ENCODE measurements at places on chromosomes 12 and 14.

DNA sequence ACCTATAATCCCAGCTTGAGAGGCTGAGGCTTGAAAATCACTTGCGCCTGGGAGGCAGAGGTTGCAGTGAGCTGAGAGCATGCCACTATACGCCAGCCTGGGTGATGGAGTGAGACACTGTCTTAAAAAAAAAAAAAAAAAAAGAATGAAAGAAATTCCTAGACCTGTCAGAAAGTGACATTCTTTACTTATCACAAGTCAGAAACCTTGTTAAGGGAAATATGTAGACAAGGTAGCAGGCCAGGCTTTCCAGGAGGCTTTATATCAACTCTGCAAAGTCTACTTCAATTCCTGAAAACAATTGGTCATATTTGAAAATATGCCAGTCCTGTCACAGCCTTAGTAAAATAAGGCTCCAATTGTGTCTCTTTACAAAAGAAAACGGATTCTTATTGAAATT is 19.1 kb upstream of the MMP19 start:
- DNase-seq = no peak

DNA sequence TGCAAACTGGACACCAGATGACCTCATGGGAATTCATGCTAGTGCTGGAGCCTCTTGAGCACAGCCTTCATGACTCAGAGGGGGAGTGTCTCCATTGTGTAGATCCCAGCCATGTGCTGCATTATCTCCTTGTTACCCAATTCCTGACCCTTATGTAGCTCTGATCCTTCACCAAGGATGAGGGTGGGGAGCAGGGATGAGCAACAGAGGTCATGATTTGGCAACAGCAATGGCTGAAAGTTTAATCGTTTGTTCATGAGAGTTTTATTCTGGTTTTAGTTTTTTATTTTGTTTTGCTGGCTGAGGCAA is 9.5 kb upstream of the BDKRB1 start:
- DNase-seq = peak; percentile 97

DNA sequence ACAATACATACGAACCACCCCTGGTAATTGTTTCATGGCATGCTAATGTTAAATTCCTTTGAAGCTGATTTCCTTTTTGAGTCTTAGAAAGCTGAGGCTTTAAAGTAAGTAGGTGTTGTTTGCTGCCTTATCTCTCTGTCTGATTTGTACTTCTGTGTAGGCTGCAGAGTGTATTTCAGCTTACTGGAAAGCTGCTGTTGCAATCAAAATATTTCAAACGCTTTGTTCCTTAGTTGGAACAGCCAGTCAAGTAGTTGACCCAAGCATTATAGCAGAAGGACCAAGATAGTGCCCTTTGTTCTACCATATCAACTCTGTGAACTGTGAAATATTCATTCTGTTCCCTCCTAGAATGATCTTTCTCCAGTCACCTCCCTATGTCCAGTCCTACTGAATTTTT is 3.1 kb downstream of the PKP2 start:
- DNase-seq = no peak

GRCh38 chr12:4438834-4439596 is 6.6 kb downstream of the FGF6 start:
- DNase-seq = no peak

DNA sequence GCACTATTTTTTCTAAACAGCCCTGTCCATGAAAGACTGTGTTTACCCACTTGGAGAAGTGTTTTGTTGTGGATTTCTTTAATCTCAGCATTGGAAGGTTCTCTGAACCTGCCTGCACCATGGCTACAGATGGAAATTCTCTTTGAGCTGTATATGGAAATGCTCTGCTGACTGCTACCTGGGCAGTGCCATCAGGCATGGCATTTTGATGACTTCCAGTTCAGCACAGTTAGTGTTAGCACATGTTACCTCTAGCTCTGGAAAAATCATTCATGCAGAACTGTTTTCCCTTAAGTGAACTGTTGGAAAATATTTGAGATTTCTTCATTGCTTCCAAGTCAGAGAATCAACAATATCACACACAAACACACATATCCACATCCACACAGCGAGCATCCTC is 52.6 kb upstream of the RIC8B start:
- DNase-seq = no peak

GRCh38 chr12:89345830-89346740 is 6.2 kb downstream of the DUSP6 start:
- DNase-seq = peak; percentile 64

DNA sequence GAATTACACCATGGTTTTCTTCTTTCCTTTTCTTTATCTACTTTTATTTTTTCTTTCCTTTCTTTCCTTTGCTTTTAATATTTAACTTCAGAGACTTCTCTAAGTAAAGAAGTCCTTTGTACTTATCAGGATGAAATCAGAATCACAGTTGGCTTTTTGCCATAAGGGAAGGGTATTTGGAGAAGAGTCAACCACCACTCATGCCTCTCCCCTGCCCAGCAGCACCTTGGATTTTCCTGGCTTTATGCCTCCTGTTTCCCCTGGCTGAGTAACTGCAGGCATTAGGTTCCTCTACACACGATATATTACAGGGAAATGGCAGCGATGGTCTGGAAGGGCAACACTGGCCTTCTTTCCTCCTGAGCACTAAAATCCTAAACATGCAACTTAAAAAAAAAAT is 266.4 kb upstream of the CAND1 start:
- no peak for DNase-seq

DNA sequence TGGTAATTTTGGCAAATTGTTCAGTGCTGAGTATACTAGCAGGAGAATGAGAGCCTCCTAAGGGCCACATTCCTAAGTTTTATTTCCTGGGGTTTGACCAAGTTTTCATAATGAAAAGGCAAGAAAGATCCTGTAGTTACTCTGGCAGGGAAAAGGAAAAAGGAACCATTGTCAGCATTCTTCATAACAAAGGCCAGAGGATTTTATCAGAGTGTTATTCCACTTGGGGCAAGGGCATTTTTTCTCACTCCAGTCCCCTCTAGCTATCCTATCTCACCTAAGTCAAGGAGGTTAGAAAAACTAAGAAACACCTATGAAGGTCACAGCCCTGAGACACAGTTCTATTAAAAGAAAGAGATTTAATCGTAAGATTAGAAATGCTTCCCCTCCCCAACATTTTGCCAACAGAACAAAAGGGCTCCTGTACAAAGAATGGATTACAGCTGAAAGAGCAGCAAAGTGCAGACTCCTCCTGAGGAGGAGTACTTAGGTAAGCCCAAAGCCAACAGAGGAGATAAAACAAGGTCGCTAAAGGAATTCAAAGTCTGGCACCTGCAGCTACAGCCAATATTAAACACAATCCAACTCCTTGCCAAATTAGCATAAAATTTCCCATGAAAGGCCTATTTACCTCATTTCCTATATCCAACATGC is 162.4 kb downstream of the GALC start:
- no peak for DNase-seq

GRCh38 chr12:43292699-43293098 is 259.3 kb downstream of the ADAMTS20 start:
- DNase-seq = peak; percentile 72

DNA sequence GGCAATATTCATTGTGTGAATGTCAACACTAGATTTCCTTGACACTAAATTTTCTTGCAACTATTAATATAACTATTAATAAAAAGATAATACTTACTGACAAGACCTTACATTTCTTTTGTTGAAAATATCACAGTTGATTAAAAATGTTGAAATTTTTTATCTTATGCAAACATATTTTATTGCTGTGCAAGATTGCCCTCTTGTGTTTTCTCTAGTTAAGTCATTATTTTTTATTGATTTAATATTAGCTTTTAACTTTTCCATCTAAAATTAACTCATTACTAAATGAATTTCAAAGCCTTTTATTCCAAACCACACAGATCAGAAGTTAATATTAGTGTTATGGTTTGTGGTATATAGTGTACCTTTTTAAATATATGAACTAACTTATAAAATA is 11.7 kb upstream of the NAA30 start:
- DNase-seq = no peak

DNA sequence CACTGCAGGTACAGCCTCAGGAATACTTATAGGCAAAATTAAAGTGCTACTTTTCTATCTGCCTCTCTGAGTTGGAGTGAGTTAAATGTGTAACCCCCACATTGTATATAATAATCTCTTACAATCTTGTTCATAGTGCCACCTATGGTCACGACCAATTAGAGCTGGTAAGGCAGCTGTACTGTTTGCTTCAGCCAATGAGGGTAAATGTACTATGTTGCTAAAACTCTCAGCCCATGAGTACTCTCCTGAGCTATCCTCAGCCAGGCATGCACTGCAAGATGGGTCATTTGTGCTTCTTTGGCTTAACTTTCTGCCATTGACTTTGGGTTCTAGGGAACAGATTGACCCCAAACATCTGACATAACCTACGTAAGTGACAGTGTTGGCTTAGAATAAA is 15.0 kb upstream of the MDM2 start:
- peak; percentile 65 for DNase-seq

GRCh38 chr12:15208140-15208539 is 13.1 kb downstream of the RERG start:
- peak; percentile 16 for DNase-seq

- DNase-seq = peak; percentile 40
Measured at GRCh38 chr12:56574210-56574609, 52.6 kb downstream of the RBMS2 start.

- peak; percentile 80 for DNase-seq
Measured at GRCh38 chr12:40226705-40227104, 1.9 kb downstream of the LRRK2 start.

- no peak for DNase-seq
Measured at GRCh38 chr14:48936362-48936761, 649.8 kb downstream of the RPS29 start.

GRCh38 chr12:66661357-66661756 is 17.5 kb downstream of the GRIP1 start:
- no peak for DNase-seq

DNA sequence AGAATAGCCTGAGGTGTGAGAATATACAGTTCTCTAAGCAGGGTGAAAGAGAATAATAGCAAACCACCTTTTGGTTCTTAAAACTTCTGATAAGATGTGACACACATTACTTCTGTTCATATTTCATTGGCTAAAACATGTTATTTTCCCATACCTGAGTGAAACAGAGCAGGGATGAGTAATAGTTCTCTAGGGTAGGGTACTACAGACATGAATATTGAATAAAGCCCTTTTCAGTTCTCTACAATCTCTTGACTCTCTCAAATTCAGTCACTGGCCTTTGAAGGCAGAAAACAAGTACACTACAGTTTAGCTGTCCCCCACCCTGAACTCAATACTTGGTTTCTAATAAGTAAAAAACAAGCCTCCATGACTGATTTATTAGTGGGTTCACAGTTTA is 454.1 kb upstream of the MDGA2 start:
- no peak for DNase-seq

GRCh38 chr12:646442-647384 is 16.5 kb downstream of the NINJ2 start:
- DNase-seq = no peak

DNA sequence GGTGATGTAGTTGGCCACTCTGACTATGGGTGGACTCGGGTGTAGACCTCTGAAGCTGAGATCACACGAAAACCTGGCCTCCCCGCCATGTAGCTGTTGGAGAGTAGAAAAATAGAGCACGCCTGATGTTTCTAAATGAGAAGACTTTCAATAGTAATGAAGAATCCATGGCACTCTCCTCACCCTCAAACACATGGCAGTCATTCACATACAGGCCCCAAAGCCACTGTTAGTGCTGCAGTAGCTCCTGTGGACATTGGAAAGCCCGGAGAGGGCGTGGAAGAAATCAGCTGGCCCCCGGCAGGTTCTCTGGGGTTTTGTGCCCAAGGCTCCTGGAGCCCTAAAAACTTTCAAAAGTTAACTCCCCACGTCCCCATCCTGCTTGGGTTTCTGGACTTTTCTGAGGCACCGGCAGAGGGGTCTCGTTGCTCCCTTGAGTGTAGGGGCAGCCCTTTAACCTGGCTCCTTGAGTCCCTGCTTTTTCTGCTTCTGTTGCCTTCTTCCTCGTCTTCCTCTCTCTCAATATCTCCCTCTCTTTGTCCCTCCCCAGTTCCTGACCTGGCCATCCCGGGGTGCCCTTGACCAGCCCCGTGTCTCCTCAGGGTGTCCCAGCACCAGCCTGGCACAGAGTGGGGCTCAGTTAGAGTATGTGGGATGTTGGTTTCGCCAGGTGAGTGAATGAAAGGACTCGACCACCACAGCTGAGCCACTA is 8.3 kb downstream of the MEG3 start:
- DNase-seq = no peak

DNA sequence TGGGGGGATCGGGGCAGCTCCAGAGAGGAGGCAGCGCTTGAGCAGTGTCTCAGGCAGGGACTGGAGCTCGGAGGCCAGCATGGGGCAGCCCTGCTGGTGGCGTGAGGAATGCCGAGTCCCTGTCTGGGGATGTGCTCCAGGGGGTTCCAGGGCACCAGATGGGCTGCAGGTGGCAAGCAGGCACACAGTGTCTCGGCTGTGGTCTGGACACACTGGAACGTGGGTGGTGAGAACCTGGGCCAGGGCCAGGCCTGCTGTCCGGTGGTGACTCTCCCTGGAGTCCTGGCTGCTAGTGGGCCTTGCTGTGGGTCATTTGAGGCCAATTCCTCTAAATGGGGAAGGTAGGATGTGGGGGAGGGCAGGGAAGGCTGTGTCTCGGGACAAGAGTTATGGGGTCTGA is 199.4 kb upstream of the RTL1 start:
- no peak for DNase-seq

DNA sequence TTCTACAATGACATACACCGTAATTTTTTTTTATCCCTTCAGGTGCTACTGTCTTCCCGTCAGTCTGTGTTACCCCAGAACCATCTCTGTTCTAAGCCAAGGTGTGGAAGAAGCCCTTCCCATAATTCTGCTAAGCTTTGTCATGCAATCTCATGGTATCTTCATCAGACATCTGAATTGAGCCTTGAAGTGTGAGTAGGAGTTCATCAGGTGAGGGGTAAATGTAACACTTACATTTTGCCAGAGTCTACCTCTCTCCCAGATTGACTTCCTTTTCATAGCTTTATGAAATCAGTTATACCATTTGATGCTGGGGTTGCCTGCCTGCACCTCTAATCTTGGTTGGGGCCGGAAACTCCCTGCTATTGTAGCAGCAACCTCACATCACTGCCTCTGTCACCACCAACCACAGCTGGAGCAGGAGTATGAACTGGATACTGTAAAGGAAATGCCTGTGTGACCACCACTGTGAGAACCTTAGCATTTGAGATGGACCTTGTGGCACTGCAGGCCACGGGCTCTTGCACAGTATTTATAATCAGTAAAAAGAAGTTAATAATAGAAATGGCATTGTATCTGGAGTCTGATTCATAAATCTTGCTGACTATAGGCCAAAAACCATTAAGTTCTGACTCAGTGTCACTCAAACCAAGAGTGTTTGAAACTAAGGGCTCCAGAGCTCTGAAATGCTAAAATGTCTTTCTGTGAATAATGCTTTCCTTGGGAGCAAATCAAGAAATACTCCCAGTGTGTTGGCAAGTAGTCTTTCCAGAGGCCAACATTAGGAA is 58.7 kb upstream of the STK38L start:
- peak; percentile 91 for DNase-seq
